Fibroblast of lung (primary cell): ENCODE measurements at places on chromosomes 3 and 15.

DNA sequence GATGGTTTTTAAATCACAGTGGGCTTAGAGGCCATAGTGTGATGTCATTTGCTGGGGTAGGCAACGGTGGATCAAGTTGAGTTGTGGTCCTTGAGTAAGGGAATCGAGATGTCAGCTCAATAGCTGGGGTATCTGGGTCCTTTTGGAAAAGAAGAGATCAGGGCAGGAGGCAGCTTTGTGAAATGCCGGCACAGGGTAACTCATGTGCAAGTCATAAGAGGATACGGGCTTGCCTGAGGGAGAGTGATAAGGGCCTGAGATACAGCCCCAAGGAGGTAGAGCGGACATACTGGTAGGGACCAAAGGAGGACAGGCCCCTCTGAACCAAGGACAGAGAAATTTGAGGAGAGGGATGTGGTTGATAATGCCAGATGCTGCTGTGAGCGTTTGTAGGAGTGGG, 4.2 kb upstream of the FAM131A start:
- DNase-seq: no peak

- no peak for DNase-seq
Observed at GRCh38 chr15:99095626-99096025, 9.3 kb upstream of the SYNM start.

DNA sequence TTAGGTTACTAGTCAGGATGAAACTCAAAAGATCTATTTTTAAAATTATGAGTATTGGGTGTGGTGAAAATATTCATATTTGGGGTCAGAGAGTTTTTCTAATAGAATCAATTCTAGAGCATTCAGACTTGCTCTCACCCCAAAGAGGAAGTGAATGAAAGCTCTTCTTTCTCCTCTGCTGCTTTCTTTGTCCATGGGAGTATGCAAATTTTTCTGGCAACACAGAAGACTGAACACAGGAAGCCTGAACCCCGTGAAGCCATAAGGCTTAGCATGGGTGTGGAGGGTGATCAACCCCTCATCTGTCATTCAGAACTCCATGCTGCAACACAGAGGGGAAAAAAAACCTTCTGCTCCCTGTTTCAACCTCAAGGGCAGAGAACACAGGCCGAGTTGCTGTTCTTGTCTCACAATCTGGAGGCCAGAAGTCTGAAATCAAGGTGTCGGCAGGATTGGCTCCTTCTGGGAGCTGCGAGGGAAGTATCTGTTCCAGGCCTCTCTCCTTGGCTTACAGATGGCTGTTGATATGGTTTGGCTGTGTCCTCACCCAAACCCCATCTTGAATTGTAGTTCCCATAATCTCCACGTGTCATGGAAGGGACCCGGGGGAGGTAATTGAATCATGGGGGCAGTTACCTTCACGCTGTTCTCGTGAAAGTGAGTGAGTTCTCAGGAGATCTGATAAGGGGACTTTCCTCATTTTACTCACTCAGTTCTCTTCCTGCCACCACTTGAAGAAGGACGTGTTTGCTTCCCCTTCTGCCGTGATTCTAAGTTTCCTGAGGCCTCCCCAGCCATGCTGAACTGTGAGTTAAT, 33.7 kb upstream of the CD47 start:
- no peak for DNase-seq

DNA sequence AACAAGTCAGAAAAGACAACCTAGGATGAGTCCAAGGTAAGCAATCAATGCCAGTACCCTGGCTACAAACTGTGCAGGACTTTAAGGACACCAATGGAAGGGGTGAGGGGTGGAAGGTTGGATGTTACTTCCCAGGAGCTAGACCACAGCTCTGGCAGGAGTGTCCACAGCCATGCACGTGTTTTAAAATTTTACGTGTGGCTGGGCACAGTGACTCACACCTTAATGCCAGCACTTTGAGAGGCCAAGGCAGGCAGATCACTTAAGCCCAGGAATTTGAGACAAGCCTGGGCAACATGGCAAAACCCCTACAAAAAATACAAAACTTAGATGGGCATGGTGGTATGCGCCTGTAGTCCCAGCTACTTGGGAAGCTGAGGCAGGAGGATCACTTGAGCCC, 14.7 kb upstream of the HDC start:
- no peak for DNase-seq

- no peak for DNase-seq
Observed at GRCh38 chr15:70406617-70407335, 309.1 kb upstream of the TLE3 start.

DNA sequence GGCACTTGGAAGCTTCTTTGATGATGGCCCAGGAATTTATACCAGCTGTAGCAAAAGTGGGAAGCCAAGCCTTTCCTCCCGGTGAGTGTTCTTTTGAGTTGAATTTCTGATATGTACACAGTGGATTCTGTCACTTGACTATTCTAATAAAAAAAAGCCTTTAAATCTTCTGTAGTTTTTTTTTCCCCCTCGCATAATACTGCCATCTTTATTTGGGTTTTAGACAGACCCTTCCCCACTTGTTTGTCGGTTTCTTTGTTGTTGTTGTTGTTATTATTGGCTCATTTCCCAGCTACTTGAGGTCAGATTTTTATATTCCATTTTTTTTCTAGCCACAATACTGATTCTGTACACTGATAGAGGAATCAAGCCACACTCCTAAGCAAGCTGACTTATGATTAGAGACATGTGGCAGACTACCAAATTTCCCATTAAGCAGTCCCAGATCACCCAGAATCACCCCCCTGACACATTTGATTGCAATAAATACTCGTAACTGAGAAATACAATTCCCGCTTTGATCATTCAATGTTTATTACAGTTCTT, 122.4 kb upstream of the IL12A start:
- peak; percentile 62 for DNase-seq

GRCh38 chr3:194906970-194907629, 221.4 kb downstream of the FAM43A start:
- DNase-seq: no peak

DNA sequence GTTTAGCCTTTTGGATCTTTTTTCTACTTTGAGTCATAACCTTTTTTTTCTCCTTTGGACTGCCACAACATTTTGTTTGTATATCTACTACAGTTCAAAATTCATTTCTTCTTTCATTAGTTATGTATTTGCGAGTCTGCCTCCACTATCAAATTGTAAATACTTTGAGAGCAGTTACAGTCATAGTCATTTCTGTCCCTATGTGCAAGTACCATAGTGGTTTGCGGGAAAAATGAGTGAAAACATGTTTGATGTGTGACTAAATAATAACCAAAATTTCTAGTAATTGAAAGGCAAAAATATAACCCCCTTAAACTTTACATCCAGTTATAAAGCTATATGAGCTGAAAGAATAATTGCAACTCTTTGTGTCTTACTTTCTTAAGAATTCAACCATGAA, 45.8 kb upstream of the CCDC50 start:
- DNase-seq: no peak

DNA sequence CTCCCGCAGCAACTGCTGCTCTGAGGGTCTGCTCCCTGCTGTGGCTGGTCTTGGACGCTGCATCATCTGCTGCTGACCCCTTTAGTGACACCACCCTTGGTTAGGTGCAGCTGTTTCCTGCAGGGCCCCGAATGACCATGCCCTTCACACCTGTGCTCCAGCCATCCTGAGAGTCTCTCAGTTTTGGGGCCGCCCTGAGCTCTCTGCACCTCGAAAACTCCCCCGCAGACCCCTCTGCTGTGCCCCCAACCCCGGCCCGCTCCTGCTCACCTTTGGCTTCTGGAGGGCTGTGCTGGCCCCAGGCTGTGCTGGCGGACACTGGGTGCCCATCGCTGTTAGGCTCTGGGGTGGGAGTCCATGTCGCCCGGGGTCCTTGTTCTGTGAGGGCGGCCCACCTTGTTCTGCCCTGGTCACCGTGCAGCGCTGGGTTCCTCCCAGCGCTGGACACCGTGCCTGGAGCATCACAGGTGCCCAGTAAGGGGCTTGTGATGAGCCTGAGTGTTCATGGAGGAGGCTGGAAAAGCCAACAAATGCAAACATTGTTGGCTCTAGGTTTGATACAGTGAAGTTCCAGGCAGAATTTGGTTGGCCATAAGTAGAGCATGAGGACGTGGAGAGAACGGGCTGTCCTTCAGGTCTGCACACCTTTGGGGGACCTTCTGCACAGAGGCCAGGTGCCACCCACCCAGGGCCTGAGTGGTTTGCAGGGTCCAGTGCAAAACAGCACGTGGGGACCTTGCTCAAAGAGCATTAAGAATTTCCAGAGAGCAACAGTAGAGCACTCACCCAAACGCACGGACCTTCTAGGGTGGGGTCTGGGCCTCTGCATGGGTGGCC, 12.3 kb downstream of the ABTB1 start:
- DNase-seq: no peak
